CD4-positive, alpha-beta T cell treated with Interleukin-15 for 4 hours (primary cell): ENCODE measurements at places on chromosomes 11 and 22.
A peak's percentile ranks its signal among the peaks of the same experiment; 100 is the strongest.

- DNase-seq = no peak
These were observed 102.8 kb upstream of the HSD17B12 start for GRCh38 chr11:43577566-43578264.

- peak; percentile 64 for DNase-seq
These were observed 11.0 kb upstream of the SLC5A4 start for GRCh38 chr22:32265882-32266767.

DNA sequence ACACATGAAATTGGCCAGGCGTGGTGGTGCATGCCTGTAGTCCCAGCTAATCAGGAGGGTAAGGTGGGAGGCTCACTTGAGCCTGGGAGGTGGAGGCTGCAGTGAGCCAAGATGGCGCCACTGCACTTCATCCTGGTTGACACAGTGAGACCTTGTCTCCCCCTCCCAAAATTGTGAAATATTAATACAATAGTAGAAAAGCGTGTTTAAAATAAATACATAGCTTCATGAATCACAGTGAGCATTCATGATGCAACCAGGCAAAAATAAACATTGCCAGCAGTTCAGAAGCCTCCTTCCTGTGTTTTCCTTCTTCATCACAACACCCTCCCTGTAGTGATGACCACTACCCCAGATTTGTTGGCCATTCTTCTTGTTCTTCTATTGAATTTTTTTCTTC, 4.3 kb upstream of the TEAD1 start:
- DNase-seq = no peak

- peak; percentile 90 for DNase-seq
These were observed 697 bp downstream of the TPBGL start for GRCh38 chr11:75241036-75241905.
